Osteoblast (primary cell): ENCODE measurements at places on chromosomes 3 and 15. TPM values are rescaled to one million over a fixed set of nuclear protein-coding genes. Genes with fewer than 3 reads are reported as not detected.
A peak's percentile ranks its signal among the peaks of the same experiment; 100 is the strongest.

- DNase-seq: no peak
Observed at GRCh38 chr3:58683001-58683458, 16.5 kb upstream of the FAM3D start.

DNA sequence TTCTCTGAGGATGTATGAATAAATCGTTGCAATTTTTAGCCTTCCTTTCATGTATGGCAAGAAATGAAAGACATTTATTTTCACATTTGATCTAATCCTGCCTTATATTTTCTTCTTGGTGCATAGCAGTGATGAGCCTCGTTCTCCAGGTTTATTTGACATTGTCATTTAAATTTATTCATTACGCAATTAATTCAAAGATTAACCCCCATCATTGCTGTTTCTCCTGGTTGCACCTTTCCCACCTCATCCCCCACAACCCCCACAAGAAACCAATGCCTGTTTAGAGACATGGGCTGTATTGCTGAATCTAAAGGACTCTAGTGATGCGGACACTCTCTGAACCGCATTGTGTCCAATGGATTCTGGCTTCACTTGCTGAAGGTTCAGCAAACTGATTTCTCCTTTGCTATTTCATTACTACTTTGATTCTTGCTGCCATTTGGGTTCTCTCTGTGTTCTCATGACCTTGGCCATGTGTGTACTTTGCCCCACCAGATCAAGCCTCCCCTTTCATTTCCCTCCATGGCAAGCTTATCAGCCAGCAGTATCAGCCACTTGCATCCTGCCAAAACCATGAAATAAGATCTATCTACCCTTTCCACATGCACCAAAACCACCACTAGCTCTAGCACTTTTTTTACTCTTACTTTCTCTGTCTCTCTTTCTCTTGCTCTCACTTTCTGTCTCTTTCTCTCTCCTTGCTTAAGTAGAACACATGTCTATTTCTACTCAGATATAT lies 382.7 kb downstream of the GBE1 start:
- no peak for DNase-seq

GRCh38 chr3:150760431-150761200 lies 2.4 kb downstream of the SIAH2 start:
- DNase-seq: no peak

GRCh38 chr3:67601385-67601784 lies 53.0 kb downstream of the SUCLG2 start:
- no peak for DNase-seq

- DNase-seq: no peak
Observed at GRCh38 chr3:12830785-12831156, 10.6 kb downstream of the RPL32 start.

DNA sequence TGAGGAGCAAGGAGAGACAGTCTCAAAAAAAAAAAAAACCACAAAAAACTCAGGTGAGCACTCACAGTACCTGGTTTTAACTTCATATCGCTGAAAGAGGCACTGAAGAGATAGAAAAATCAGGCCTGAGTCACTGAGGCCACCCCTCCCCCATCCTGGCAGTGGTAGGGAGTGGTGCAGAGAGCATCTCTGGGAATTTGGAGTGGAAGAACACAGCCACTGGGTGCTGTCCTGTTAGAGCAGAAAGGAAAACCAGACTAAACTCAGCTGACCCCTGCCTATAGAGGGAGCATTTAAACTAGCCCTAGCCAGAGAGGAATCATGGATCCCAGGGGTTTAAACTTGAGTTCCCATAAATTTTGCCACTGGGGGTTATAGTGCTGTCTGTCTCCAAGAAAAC lies 22.2 kb upstream of the DNAJC13 start:
- DNase-seq: no peak

DNA sequence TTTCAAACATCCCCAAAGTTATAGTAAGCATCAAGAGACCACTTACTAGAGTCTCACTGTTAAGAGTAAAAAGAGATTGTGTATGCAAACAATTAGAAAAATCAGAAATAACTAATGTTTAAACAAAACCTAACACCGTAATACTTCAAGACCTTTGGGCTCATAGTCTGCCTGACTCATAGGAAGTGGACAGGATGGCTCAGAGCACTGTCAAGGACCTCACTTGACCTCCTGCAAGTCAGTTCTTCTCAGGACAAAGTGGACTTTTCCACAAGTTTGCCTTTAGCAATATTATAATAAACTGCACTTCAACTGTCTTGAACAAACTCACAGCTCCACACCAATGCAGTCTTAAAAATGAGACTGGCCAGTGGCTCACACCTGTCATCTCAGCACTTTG lies 34.8 kb downstream of the IL12A start:
- DNase-seq: no peak

- DNase-seq: peak; percentile 27
Observed at GRCh38 chr15:38559636-38560307, 4.8 kb downstream of the RASGRP1 start.

DNA sequence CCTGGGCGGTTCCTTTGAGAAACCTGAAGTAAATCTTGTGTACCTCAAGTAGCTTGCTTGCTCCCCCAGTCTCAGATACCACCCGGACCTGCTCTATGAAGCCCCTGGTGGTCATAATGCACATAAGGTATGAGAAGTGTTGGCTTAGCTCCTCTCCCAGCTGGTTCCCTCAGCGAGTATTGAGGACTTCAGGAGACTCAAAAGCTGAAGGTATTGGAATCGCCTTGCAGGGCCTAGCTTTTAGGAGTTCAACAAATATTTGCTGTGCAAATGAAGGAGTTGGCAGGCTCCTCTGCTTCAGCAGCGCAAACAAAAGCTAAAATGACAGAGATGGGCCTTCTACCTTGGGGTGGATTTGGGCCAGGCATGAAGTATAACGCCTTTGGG lies 1.7 kb downstream of the CMTM8 start:
- DNase-seq: peak; percentile 88

DNA sequence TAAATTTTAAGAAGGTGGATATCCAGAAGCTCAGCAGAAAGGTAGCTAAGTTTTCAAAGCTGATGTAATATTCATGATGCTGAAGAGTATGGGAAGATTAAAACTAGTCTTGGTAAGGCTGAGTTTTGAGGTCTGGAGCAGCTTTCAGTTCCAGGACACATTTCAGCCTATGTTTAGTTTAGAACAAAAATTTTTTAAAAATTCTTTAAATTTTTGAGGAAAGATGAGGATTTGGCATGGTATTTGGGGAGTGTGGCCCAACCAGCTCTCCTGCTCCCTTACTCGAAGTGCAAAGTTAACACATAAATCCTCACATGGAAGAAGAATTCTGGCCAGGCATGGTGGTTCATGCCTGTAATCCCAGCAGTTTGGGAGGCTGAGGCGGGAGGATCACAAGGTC lies 1039.1 kb downstream of the NAALADL2 start:
- no peak for DNase-seq

DNA sequence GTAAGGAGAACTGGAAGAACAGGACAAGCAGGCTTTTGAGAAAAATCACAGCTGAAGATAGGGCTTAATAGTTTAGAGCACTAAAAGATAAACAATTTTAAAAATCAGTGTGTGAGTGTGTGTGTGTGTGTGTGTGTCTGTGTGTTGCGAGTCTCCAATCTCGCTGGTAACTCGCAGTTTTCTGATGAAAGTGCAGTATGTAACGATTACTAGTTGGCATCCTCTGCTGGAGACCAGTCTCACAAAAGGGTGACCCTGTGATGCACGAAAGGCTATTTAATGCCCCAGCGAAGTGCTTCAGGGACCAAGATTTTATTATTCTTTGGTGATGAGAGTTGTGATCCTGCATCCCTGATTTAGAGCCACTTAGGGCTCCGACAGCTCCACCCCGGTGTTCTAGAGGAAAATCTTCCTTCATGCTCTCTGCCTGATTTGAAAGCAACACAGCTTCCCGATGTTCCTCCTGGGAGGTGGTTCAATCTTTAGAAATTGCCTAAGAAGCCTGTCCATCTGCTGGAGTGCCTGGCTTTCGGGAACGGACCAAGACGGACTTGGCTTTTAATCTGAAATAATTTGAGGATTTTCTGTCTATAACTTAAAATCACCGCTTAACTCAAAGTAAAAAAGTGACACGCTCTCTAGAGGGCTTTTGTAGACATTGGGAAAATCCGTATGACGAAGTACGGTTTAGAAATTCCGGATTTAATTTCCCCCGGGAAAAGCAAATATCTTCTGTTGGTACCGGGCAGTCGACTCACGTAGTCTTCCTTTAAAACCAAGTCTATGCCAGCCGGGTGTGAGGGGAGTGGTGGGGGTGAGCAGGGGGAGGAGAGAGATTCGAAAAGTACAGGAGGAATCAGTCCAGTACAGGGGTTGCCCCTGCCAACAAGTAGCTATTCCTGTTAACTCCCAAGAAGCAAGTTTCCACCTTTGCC lies 1.1 kb upstream of the ALCAM start:
- DNase-seq: peak; percentile 64

DNA sequence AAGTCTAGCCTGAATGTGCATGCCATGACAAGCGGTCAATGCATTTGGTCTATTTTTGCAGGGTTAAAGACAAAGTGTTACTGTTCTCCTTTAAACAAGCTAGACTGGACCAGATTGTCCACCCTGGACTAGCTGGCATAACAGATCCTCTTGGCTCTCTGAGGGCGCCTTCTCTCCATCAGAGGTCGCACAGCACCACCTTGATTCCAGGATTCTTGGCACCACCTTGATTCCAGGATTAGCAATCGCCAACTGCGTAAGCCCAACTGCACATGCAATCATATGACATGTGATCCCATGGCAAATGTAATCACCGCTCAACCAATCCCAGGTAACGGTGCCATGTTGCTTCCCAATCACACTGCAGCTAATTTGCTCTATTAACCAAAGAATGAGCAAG lies 98.6 kb downstream of the OXNAD1 start:
- no peak for DNase-seq

GRCh38 chr3:133983576-133984560 lies 45.9 kb downstream of the SLCO2A1 start:
- no peak for DNase-seq

DNA sequence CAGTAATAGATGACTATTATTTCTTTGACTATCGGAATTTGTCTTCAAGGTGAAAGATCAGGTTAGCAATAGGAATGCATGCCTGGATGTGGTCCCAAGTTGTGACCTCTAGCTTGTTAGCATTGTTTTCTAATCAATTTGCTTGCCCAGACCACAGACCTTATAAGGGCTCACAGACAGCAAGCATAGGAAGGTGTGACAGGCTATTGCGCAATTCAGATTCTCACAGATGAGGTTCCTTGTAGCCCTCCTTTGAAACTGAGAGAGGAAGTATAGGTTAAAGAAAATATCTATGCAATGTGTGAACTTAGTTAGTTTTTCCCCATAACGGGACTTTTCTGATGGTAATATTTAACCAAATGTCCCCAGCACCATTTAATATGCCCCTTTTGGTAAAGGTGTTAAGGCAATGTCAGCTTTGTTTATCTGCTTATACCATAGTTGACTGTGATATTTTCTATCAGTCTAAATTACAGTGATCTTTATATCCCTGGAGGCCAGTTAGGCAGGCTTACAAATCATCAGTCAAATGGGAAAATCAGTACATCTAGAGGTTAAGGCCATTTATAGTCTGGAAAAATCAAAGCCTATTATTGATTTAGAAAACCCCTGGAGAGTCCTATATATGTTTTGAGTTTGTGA lies 168.1 kb upstream of the MBNL1 start:
- DNase-seq: no peak

DNA sequence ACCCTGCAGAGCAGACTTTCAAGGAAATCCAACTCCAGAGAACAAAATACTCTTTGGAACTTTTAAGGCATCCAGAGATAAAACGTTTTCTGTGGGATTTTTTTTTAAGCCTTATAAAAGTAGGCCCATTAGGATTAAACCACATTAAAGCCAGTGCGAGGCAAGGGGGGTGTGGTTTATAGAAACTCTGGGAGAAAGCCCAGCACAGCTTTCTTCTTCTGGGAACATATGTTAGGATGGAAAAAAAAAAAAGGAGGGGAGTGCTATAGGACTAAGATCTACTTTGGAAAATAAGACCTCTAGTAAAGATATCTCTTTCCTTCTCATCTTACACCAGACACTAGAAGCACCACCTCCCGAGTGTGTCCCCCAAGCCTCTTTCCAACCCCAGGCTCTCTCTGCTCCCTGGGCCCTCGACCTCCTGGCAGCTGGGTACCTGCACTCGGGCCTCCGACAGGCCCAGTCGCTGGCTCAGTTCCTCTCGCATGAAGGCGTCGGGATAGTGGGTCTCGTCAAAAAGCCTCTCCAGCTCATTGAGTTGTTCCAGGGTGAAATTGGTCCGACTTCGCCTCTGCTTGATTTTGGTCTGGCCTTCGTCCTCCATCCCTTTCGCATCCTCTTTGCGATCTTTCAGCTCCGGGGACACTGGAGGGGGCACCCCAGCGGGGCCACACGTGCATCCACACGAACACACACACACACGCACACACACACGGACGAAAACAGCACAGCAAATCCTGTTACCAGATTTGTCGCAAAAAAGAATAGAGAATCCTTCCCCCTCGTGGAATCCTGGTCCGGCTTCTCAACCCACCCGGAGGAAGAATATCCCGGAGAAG lies 3.8 kb downstream of the SHOX2 start:
- no peak for DNase-seq

DNA sequence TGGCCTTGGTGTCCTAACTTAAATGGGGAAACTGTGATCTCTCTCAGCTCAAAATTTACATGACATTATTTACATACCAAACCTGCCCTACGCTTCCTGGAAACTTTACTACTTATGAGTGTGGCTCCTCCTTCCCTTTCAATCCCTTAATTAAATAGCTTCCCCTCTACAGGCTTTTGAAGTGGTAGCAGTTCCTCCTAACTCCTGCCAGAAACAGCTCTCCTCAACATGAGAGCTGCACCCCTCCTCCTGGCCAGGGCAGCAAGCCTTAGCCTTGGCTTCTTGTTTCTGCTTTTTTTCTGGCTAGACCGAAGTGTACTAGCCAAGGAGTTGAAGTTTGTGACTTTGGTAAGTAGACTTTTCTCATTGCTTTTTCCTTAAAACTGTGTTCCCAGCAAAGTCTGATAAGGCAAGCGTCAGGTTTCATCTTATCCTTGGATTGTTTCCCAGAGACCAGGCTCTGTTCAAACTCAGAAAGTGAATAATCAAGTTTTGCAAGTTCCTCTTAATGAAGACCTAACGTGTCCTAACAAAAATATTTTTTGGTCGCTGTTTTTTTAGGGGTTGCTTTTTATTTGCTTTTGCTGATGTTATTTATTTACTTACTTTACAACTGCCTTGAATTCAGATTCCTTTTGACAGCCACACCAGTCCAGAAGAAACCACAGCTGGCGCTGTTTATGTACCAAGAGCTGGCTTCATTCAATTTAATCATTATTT lies at the start of gene ACP3:
TSS of gene ACP3 (plus strand) at position 179 of the 720 bp plus-strand sequence. CDS start at position 229, 50 bp downstream.
- DNase-seq: no peak

Gene CAPN3
- 1.1 and 3.2 TPM in 2 replicates for total RNA-seq

Gene LNP1
- total RNA-seq: 2.9 and 3.2 TPM in 2 replicates

Gene C3orf22
- total RNA-seq: not detected in 2 replicates

Gene SEMA3G
- under 0.01 TPM in 1 of 2 replicates, not detected in the other for total RNA-seq

Gene TM4SF18
- 0.29 TPM in 1 of 2 replicates, not detected in the other for total RNA-seq

Gene MYO5A
- 54.3 and 73.1 TPM in 2 replicates for total RNA-seq

Gene SLC24A5
- total RNA-seq: not detected in 2 replicates

Gene EPHB3
- 3.6 and 4.1 TPM in 2 replicates for total RNA-seq
